Esophagus mucosa (tissue), 1 donor: ENCODE measurements at places on chromosomes 5 and 9.
A peak's percentile ranks its signal among the peaks of the same experiment; 100 is the strongest.

- ATAC-seq = no peak
Measured at GRCh38 chr5:134083517-134083916, 31.0 kb upstream of the TCF7 start.

DNA sequence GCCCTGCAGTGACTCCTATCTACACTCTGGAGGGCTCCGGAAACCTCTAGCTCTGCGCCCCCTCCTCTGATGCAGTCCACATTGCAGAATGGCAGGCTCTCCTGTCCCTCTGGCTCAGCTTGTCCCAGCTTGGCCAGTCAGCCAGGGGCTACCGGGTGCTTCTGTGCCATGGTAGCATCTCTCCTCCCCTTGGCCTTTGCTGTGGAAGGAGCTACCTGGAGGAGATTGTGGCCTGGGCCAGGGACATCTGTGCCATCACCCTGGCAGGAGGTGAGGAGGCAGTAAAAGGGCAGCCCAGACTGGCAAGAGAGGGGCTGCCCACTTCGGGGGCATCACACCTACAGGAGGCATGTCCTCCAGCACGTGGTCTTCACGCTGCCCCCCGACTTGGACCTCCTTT, 38.1 kb upstream of the FCN1 start:
- no peak for ATAC-seq

DNA sequence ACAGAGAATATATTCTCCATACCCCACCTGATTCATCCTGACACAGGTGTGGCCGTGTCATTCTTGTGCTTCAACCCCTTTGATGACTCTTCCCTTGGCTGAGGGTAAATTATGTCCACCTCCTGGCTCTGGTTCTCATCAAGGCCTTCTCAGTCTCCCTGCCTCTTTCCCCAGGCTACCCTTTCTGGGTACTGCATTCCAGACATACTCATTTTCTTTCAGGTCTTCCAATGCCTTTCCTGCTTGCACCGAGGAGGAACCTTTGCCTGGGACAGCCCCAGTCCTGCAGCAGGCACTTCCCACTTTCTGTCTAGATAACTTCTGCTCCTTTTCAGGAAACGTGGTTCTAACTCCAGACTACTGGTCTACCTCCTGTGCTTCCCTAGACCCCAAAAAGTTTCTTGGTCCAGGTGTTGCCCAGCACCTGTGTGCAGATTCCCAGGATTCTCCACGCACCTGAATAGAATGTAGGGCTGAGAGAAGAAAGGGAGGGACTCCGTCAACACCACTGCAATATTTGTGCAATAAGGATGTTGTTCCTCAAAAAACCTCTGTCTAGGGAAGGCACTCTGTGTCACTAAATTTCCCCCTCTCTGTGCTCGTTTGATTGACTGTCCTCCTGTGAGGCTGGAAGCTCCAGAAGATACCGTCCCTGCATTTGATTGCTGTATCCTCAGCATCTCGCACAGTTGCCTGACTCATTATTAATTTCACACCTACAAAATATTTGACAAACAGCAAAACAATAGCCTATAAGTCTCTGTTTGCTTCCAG, 255.4 kb upstream of the NFIL3 start:
- ATAC-seq = no peak

- no peak for ATAC-seq
Measured at GRCh38 chr9:121386442-121387175, 16.6 kb upstream of the STOM start.

GRCh38 chr9:105278751-105279150, 34.3 kb downstream of the SLC44A1 start:
- ATAC-seq = peak; percentile 61

- no peak for ATAC-seq
Measured at GRCh38 chr9:126366366-126367011, 39.9 kb downstream of the MVB12B start.

- ATAC-seq = no peak
Measured at GRCh38 chr9:23743036-23743435, 83.0 kb downstream of the ELAVL2 start.

DNA sequence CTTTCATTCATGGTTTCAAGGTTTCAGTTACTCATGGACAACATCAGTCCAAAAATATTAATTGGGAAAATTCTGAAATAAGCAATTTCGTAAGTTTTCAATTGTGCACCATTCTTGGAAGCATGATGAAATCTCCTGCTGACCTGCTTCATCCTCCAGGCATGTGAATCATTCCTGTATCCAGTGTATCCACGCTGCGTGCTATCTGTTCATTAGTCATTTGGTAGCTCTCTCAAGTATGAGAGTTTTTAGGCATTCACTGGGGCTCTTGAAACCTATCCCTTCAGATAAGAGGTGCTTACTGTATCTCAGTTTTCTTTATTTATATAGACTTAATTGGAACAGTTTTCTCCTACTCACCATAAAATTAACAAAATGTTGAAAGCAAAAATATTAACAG, 293.0 kb downstream of the CDH12 start:
- no peak for ATAC-seq

GRCh38 chr5:137506296-137506695, 7.2 kb upstream of the SPOCK1 start:
- ATAC-seq = no peak

- ATAC-seq = no peak
Measured at GRCh38 chr5:133113331-133114061, 61.7 kb downstream of the HSPA4 start.
